ENCODE measurements at places on chromosomes 6 and 20.

GRCh38 chr6:146224449-146224848 lies 195.6 kb downstream of the GRM1 start:
- DNase-seq = no peak

DNA sequence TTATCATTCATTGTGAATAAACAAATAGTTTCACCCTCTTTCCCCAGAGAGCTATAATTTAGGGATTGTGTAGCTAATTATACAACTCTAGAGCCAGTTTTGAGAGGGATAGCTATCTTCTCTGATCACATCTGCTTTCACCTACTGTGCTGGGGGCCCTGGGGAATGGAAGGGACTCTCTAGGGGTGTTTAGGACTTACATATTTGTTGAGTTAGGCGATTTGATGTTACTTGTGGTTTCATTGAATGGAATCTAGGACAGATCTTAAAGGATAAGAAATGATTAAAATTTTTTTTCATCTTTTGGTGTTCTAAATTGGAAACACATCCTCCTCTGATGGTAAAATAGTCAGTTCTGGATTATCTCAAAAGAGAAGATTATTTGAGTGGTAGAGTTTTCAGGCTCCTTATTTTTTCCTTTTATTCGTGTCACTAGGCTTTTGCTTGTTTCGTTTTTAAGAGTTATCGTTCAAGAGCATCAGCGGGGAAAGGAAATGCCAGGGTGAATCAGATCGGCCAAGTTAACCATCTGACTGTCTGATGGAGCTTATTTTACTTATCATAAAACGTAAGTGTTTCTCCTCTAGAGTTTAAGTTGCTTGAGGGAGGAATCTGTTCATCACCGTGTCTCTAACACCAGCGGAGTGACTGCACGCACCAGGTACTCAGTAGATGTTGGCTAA lies 236.7 kb downstream of the FARS2 start:
- no peak for DNase-seq

- no peak for DNase-seq
Measured at GRCh38 chr20:23542801-23543200, 25.5 kb downstream of the CST9L start.

DNA sequence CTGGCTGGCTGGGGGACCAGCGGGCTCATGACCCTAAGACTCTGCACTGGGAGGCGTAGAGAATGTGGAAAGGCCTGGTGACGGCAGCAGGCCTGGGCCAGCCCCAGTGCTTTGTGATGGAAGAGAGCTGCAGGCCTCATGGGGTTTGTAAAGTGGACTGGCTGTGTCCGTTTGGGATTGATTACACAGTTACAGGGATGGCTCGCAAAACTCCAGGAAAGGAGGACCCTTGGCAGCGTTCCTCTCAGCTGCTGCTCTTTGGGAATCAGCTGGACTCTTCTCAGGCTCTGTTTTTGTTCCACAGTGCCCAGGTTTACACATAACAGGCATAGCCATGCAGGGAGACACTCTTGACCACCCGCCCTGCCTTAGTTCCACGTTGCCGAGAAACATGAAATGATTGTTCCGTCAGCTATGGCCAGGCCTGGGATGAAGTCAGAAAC lies 89.0 kb downstream of the SLX4IP start:
- no peak for DNase-seq

GRCh38 chr6:4883298-4883697 lies 107.1 kb downstream of the CDYL start:
- DNase-seq = no peak

DNA sequence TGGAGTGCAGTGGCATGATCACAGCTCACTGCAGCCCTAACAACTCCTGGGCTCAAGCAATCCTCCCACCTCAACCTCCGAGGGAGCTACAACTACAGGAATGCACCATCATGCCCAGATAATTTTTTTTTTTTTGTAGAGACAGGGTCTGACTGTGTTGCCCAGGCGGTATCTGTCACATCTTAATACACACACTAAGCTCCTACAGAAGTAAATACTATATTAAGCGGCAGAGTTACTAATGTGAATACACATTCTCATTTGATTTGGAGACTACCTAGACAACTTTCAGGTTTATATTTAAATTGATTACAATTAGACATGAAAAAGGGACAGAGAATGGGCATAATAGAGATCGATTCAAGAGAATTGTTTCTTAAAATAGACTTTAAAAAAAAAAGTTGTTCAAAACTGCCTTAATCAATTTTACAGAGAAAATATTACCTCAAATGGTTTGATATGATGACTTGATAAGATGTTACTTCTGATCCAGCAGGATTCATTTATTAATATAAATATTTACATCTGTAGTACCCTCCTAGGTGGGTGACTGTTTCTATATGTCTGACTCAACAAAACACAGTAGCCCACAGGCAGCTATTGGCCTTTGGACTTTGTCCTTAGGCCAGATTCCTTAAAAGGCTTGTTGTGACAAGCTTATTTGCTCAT lies 7.1 kb upstream of the LOC128125822 start:
- no peak for DNase-seq

GRCh38 chr6:169288591-169288990 lies 34.9 kb upstream of the THBS2 start:
- no peak for DNase-seq

DNA sequence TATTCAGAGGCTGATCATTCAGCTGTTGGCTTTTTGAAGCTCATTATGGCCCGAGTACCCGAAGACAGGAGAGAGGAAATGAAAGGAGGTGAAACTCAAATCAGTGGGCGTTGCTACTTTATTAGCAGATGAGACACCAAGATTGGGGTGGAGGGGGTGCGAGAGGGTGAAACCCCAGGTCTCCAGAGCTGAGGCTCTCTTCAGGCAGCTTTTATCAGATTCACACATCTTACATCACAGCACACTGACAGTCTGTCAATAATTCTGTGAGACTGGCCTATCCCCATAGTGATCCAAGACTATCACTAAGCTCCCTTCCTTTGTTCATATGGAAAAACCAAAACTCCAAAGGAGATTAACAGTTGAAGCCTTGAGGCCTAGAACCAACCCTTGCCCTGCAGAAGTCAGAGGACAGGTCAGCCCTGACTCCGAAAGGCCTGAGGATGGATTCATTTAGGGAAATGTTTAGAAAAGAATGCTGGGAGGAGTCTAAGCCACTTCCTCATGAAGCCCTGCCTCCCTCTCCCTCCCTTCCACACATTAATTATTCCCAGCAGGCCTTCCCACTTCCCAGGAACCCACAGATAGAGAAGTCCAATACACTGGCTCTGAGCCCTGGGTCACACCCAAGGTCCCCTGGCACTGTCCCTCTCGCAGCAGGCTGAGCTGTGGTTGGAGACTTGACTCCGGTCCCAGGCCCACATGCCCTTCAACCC lies 23.2 kb downstream of the TRERF1 start:
- peak; percentile 71 for DNase-seq

DNA sequence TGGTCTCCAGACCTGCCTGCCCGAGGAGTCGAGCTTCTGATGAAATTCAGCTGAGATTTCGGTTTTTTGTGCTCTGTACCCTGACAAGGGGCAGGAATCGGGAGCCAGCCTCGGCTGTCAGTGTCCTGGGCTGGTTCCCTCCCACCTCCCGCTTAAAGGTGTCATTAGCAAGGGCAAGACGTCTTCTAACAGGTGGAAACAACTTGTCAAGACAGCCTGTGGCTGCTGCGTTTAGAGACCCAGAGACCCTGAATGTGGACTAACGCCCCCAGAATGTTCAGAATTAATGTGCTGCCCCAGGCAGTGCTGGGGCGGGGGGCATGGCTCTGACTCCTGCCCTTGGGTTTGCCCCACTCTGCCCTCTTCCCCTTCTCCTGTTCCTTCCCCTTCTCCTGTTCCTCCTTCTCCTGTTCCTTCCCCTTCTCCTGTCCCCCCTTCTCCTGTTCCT lies 69.7 kb downstream of the PHACTR3 start:
- DNase-seq = no peak

- DNase-seq = no peak
Measured at GRCh38 chr20:21767200-21767738, 61.8 kb downstream of the PAX1 start.

- DNase-seq = no peak
Measured at GRCh38 chr6:119283214-119283613, 66.3 kb downstream of the MAN1A1 start.

DNA sequence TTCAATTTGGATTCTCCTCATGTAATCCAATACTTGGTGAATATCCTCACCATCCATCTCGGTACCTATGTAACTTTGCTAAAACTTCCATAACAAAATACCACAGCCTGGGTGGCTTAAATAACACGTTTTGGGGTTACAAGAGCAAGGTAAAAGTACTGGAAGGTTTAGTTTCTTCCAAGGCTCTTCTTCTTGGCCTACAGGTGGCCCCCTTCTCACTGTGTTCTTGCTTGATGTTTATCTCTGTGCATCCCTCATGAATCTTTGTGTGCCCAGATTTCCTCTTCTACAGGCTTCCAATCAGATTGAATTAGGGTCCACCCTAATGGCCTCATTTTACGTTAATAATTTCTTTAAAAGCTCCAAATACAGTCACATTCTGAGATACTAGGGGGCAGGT lies 163.3 kb upstream of the HCRTR2 start:
- no peak for DNase-seq

DNA sequence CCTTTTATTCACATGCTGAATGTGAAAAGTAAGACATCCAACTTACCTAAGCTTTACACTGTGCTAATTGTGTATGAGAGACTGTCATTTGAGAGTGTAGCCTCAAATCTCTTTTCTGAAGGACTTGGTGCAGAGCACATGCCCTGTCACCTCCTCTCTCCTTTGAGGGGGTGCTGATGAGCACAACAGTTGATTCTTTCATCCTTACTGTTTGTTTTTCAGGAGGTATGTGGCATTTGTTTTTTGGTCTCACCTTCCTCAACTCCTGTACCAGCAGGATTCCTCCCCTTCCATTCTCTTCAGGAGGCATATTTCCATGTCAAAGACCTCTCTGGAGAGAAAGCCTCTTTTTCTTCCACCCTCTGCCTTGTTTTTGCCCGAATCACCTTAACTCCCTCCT lies 252.6 kb upstream of the CITED2 start:
- no peak for DNase-seq

- no peak for DNase-seq
Measured at GRCh38 chr6:2109796-2110195, 135.6 kb downstream of the GMDS start.

DNA sequence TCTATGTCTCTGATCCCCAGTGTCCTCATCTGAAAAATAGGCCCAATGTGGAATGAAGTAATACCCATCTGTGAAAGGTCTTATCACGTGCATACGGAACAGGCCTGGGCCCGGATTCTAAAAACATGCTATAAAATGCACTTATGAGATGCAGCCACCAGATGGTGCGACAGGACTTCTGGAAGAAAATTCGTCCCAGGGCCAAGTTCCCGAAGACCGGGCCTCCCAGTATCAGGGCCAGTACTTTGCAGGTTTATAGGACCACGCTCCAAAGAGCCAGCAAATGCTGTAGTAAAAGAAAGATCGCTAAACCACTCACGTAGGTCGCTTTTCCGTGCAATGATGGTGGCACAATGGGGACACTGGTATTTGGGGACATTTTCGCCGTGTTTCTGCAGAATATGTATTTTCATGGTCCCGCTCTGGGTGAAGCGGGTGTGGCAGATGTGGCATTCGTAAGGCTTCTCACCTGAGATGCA lies 10.6 kb downstream of the CTCFL start:
- no peak for DNase-seq

DNA sequence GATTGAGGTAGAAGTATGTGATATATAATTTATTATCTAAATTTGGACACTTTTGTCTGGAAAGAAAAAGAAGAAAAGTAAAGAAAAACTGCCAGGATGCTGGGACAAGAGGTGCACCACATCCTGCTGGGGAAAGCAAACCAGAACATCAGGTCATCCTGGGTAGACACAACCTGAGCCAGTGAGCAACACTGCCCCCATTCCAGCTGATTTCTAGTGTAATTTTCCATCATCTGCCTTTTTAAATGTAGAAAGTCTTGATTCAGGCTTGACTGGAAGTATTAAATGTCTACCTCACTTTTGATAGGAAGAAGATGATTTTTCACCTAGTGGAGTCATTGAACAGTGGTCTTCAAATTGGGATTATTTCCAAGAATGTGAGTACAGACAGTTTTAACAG lies 1164.5 kb upstream of the CITED2 start:
- DNase-seq = no peak

- DNase-seq = peak; percentile 77
Measured at GRCh38 chr6:136921936-136922684, at the start of gene SLC35D3. Gene SLC35D3 (plus strand): TSS chr6:136922301. CDS start chr6:136922429, 128 bp downstream.

DNA sequence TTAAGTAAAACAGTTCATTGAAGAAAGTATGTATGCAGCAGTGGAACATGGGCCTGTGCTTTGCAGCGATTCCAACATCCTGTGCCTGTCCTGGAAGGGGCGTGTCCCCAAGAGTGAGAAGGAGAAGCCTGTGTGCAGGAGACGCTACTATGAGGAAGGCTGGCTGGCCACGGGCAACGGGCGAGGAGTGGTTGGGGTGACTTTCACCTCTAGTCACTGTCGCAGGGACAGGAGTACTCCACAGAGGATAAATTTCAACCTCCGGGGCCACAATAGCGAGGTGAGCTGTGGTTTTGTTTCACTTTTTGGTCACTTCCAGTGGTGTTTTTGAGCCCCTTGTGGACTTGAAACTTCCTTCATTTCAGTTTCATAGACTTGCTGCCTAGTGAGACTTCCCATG lies 1.7 kb downstream of the TULP4 start:
- peak; percentile 78 for DNase-seq

DNA sequence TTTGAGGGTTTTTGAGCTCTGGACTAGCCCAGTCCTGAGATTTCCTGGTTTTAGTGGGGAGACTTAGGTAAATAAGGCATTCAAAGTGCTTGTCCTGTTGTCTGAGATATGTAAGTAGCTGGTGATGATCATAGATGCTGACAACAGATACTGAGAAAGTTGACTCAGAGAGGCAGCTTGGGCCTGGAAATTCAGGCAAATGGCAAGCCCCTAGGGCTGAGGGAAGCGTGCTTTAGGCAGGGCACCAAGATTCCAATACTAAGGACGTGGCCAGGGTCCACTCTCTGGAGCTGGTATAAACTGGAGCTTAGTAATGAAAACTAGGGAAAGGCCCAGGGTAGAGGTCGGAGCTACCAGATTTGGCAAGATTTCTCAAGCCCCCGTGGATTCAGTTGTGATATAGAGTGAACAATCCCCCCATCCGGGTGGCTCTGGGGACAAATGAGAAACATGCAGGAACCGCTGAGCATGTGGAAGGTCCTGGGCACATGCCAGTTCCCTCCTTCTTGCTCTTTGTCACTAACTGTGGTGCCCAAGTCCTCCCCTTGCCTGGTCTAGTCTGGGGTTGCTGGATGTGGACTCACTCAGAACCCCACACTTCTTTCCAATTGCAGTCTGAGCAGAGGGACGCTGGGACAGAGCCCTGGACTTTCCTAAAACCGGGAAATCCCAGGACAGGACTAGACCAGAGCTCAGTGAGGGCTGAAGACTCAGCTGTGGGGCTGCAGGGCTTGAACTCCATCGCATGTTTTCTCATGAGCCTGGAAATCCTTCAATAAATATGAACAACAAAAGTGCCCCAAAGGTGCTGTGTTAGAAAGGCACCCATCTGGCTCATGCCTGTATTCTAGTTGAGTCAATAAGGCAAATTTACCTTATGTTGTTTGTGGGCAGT lies 10.3 kb downstream of the SLC22A3 start:
- DNase-seq = no peak
